ENCODE measurements at places on chromosomes 5 and 9. TPM values are rescaled to one million over a fixed set of nuclear protein-coding genes. Genes with fewer than 3 reads are reported as not detected.

- peak; percentile 39 for DNase-seq
Measured at GRCh38 chr5:65037831-65038815, 269.4 kb downstream of the CWC27 start.

DNA sequence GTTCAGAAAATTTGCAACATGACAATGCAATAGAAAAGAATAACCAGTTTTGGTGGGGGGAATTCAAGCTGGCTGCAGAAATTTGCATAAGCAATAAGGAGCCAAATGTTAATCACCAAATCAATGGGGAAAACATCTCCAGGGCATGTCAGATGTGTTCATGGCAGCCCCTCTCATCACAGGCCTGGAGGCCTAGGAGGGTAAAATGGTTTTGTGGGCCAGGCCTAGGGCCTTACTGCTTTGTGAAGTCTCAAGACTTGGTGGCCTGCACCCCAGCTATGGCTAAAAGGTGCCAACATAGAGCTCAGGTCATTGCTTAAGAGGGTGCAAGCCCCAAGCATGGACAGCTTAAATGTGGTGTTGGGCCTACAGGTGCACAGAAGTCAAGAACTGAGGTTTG lies 29.7 kb upstream of the SLC36A1 start:
- no peak for DNase-seq

- no peak for DNase-seq
Measured at GRCh38 chr9:91056917-91057316, 255.3 kb downstream of the SYK start.

DNA sequence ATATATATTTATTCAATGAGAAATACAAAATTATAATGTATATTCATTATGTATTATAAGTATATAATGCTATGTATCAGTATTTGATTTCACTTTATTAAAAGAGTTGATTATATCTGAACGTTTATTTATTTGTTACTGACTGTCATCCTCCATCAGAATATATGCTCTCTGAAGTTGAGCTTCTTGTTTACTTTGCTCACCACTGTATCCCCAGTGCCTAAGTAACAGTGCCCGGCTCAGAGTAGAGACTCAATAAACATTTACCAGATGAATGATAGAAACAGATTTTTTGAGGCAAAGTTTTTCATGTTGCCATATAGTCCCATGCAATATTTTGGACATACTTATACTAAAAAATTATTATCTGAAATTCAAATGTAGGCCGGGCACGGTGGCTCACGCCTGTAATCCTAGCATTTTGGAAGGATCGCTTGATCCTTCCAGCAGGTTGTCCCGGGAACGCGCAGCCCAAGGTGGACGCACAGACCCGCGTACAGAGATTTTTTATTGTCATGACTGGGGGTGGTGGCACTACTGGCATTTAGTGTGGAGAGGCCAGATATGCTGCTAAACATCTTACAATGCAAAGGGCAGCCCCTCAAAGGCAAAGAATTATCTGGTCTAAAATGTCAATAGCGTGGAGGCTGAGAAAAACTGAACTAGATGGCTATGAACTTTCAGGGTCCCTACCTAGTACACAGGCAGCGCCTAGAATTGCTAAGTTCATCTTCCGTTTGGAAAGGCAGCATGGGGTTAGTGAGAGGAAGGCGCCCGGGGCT lies 761 bp upstream of the DNAJC25 start:
- DNase-seq = no peak

GRCh38 chr5:82405161-82405560 lies 127.0 kb upstream of the RPS23 start:
- DNase-seq = no peak

- no peak for DNase-seq
Measured at GRCh38 chr9:128899566-128900322, 17.8 kb downstream of the LRRC8A start.

DNA sequence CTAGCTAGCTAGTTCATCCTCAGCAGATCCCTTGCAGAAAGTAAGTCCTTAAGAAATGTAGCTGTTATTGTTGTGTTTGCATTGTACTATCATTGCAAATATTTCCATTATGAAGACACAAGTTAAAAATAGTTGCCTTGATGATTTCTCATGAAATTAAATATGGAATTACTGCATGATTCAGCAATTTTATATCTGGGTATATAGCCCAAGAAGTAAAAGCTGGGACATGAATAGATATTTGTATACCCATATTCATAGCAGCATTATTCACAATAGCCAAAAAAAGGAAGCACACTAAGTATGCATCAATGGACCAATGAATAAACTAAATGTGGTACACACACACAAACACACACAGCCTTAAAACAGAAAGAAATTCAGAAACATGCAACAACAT lies 6.8 kb downstream of the IFNB1 start:
- DNase-seq = no peak

DNA sequence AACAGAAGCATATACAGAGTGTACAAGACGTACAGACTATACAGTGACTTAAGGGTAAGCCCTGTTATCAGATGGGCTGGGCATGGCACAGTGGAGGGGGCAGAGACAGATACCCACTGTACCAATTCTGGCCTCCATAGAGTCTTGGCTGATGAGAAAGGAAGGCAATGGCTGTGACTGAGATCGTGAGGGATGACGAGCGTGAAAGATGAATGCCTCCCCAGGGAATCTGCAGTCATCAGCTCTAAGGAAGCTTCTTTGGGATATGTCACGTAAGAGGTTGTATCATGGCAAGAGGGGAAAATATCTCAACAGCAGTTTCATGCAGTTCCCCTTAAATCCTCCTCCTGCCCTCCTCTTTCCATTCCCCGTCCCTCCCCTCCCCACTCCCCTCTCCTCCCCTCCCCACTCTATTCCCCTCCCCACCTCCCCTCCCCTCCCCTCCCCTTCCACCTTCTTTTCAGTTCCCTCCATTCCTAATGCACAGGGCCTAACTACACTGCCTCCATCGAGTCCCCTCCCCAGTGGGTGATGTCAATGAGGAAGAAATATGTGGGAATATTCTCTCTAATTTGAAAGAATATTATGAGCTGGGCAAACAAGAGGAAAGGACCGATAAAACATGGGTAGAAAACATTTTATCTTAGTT lies 226.4 kb upstream of the DAP start:
- DNase-seq = no peak

DNA sequence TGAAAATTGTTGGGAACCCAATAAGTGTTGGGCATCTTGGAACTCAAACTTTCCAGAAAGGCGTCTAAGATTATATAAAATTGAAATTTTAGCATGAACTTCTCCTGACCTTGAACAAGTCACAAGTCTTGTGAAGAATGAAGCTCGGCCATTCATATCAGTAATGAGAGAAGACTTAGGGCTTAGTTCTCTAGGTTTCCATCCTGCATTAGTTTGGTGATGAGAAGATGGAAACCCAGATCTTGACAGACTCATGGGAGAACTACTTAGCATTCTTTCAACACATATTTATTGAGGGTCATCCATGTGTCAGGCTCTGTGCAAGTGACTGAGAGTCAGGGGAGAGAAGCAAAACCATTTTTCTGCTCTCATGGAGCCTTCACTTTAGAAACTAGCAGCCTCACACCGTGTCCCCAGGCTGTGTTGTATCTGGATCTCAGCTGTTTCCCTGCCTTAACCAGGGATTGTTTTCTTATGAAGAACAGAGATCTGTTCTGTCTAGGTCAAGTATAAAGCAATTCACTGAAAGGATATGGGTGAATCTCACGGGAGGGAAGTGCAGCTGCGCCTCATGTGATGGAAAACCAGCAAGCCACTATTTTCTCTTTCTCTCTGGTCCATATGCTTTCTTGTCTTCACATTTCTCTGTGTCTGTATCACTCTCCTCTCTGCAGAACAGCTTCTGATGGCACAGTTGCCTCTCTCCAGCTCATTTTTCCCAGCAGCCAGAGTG lies 3.4 kb downstream of the GARNL3 start:
- no peak for DNase-seq

DNA sequence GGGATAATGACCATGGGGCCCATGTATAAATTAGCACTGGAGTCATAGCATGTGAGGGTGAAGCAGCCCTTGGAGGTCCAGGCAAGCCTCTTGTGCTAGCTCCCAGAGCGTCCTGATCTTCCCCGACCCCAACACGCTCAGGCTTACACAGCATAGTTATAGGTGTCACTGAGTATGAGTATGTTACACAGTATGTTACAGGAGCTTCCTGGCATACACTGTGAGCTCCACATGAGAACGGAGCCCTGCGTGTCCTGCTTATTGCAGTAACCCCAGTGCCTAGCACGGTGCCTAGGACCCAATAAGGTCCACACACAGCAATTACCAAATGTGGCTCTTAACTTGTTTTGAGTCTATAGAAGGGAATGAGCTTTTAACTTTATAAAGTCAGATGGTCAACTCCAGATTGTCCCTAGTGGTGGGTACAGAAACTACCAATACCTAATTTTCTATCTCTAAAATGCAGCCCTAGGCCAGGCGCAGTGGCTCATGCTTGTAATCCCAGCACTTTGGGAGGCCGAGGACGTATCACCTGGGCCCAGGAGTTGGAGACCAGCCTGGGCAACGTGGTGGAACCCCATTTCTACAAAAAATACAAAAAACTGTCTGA lies 64.1 kb downstream of the PLAC8L1 start:
- DNase-seq = no peak

GRCh38 chr5:36607114-36607571 lies 737 bp downstream of the SLC1A3 start:
- DNase-seq = no peak

DNA sequence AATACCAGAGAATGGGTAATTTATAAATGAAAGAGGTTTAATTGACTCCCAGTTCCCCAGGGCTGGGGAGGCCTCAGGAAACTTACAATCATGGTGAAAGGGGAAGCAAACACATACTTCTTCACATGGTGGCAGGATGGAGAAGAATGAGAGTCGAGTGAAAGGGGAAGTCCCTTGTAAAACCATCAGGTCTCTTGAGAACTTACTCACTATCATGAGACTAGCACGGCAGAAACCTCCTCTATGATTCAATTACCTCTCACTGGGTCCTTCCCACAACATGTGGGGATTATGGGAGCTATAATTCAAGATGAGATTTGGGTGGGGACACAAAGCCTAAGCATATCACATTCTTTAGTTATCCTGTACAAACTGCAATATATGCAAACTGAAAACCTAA lies 609.4 kb downstream of the MTRR start:
- no peak for DNase-seq

GRCh38 chr9:33465596-33466564 lies 7.8 kb downstream of the NOL6 start:
- no peak for DNase-seq

DNA sequence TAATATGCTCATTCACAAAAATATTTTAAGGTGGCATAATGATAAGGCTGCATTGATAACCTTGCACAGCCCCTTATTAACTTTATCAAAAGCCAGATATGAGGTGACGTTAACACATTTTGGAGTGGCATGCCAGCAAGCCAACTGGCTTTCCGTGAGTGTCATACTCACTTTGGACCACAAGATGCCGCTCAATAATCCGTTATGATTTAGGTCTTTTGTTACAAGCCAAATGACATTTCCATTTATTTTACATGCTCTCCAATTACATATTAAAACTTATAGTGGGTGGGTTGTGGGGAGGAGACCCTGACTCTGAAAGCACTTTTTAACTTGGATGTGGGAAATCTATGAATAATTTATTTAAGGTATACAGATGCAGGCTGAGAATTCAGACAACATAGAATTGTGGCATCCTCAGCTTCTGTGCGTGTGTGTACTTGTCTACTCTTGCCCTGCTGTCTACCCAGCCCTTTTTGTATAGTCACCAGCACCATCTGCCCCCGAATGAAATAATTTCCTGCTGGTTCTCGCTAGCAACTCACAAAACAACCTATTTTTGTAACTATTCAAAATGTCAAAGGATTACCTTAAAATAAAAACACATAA lies 305.1 kb downstream of the PSAT1 start:
- peak; percentile 12 for DNase-seq

- no peak for DNase-seq
Measured at GRCh38 chr5:132474131-132474723, 16.3 kb downstream of the IRF1 start.

DNA sequence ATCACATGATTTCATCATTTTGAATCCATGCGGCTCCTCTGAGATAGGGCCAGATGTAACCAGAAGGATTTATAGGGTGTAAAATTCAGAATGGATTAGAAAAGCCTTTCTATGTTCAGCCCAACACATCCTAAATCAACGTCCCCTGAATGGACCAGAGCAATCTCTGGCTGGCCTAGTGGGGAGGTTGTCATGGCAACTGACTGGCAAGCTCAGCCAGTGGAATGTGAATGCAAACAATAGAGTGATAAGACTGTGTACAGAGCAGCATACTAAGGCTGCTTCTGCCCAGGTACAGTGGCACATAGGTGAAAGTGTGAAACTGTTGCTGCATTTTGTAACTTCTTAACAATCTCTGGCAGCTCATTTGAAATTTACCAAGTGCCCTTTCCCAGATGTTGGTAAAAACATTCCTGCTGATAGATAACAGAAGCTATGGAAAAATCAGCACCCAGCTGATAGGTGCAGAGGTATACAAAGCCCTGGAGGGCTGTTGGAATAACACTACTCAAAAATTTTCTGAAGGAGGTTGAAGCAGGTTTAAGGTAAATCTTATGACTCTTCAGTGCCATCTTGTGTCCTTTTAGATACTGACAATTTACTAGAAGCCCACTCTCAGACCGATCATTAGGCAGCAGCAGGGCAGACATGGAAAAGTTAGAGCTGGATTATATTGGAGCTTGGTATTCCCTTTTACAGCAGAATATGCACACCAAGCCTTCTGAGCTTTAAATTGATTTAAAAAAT lies 267.2 kb downstream of the RAB3C start:
- DNase-seq = peak; percentile 87

- DNase-seq = peak; percentile 35
Measured at GRCh38 chr9:72362118-72362531, 2.9 kb downstream of the ZFAND5 start.

The RAD17 gene
- total RNA-seq = 29.8 TPM

The FRMD3 gene
- total RNA-seq = 9.6 TPM

The WNT8A gene
- not detected for total RNA-seq

The NUDT2 gene
- 19.9 TPM for total RNA-seq

The DOCK8 gene
- total RNA-seq = 0.38 TPM

The PCDHGB5 gene
- not detected for total RNA-seq

The CDC20B gene
- total RNA-seq = not detected

The ANKRD18B gene
- 1.2 TPM for total RNA-seq

Measured in HepG2 (cell line).